Sigmoid colon (tissue), 7 donors: ENCODE measurements at places on chromosomes 2 and 18. TPM values are rescaled to one million over a fixed set of nuclear protein-coding genes. Genes with fewer than 3 reads are reported as not detected.

Gene IL1F10
- not detected for total RNA-seq

Gene SERPINB3
- total RNA-seq = not detected

Gene UGT1A5
- total RNA-seq = not detected

Gene PAIP2B
- 8.0 TPM for total RNA-seq

Gene SCYGR5
- total RNA-seq = not detected

Gene NT5DC4
- total RNA-seq = not detected

Gene ELOA2
- not detected for total RNA-seq

Gene TUBB8B
- total RNA-seq = not detected

Gene ABCG5
- not detected for total RNA-seq

Gene ITM2C
- 112 TPM for total RNA-seq

Gene ACMSD
- not detected for total RNA-seq

Gene NCKAP1
- 160 TPM for total RNA-seq

Gene FZD7
- 46.4 TPM for total RNA-seq

Gene PKDCC
- 91.0 TPM for total RNA-seq

Gene CRYBA2
- not detected for total RNA-seq

Gene DLGAP1
- total RNA-seq = 2.6 TPM

- no peak overlapping the region for H3K4me3 ChIP-seq
- H3K4me1 ChIP-seq = peaks cover 93% of the 10 kb centered on the region
- DNase-seq = no peak
- no peaks in the 10 kb centered on the region for H3K27me3 ChIP-seq
- H3K27ac ChIP-seq = peak overlapping the region; percentile 51
Measured at GRCh38 chr2:108617617-108618016, 83.3 kb downstream of the LIMS1 start.

DNA sequence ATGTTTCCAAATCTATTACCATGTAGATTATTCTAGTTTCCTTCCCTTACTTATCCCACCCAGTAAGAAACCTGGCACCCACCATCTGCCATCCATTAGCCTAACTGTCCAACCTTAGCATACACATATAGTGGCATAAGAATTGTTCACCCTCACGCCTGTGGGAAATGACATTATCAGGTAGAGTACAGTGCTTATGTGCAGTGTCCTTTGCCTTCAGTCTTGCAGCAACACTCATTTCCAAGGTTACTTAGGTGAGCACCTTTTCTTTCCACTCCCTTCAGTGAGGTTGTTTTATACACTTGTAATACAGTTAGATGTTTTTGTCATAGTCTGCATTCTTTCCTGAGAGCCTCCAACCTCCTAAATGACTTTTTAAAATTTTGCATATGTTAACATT, 18.1 kb downstream of the AQP12B start:
- no peak overlapping the region for H3K27ac ChIP-seq
- H3K36me3 ChIP-seq = no peaks in the 10 kb centered on the region
- no peaks in the 10 kb centered on the region for H3K27me3 ChIP-seq
- H3K4me3 ChIP-seq = no peak overlapping the region
- no peak for DNase-seq
- no peaks in the 10 kb centered on the region for H3K4me1 ChIP-seq

DNA sequence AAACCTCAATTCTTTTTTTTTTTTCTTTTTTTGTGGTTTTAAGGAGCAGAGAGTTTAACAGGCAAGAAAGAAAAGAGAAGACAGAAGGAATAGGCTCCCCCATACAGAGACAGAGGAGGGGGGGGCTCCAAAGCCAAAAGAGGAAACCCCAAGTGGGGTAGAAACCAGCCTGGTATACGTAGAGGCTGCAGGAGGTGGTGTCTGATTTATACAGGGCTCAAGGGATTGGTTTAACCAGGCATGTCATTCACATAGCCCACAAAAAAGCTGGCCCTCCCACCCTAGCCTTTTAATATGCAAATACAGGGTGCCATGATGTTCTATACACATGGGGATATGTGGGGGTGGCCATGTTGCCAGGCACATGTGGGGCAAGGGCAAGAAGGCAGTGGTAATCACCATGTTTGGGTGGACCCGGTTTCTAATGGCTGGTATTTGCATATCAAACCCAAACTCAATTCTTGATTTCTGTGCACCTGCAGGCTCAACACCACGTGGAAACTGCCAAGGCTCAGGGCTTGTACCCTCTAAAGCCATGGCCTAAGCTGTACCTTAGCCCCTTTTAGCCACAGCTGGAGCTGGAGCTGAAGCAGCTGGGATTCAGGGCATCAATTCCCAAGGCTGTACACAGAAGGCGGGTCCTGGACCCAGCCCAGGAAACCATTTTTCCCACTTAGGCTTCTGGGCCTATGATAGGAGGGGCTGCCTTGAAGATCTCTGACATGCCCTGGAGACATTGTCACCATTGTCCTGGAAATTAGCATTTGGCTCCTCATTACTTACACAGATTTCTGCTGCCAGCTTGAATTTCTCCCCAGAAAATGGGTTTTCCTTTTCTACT, 170.3 kb downstream of the MAIP1 start:
- no peaks in the 10 kb centered on the region for H3K27me3 ChIP-seq
- no peak overlapping the region for H3K27ac ChIP-seq
- H3K4me3 ChIP-seq = no peak overlapping the region

DNA sequence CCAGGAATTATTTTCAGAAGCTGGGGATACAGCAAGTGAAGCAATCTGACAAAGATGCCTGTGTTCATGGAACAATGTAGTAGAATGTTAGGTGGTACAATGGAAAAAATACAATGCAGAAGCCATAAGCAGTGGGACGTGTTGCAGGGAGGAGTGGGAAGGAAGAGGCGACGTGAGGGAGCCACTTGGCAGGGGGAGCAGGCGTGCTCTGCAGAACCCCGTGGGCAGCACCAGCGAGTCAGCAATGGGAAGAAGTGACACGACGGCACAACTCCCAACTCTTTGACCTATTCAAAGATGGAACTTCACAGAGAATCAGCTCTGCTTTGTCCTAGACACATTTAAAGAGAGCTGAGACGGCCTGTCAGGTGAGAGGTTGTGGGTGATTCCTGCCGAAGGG, 30.5 kb downstream of the PRELID3A start:
- H3K27ac ChIP-seq = no peak overlapping the region
- H3K27me3 ChIP-seq = no peaks in the 10 kb centered on the region
- no peaks in the 10 kb centered on the region for H3K4me1 ChIP-seq
- H3K4me3 ChIP-seq = no peak overlapping the region

DNA sequence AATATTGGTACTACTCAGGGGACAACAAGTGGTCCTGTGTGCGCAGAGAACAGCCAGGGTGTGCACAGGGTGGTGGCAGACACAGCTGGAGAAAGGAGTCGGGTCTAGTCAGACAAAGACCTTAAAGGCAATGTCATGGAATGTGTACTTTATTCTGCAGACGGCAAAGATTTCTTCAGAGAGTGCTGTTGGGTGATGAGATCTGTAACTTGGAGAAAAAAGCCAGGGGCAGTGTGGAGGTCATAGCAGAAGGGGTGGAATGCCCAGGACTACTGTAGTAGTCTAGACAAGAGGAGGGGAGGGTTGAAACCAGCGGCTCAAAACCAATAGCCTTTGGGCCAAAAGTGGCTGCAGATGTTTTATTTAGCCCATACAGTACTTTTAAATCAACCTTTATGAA, 121.3 kb upstream of the ZFP36L2 start:
- H3K27ac ChIP-seq = peak overlapping the region; percentile 87
- peaks cover 88% of the 10 kb centered on the region for H3K4me1 ChIP-seq
- H3K27me3 ChIP-seq = no peaks in the 10 kb centered on the region
- no peak overlapping the region for H3K4me3 ChIP-seq
- DNase-seq = no peak
- no peaks in the 10 kb centered on the region for H3K36me3 ChIP-seq

DNA sequence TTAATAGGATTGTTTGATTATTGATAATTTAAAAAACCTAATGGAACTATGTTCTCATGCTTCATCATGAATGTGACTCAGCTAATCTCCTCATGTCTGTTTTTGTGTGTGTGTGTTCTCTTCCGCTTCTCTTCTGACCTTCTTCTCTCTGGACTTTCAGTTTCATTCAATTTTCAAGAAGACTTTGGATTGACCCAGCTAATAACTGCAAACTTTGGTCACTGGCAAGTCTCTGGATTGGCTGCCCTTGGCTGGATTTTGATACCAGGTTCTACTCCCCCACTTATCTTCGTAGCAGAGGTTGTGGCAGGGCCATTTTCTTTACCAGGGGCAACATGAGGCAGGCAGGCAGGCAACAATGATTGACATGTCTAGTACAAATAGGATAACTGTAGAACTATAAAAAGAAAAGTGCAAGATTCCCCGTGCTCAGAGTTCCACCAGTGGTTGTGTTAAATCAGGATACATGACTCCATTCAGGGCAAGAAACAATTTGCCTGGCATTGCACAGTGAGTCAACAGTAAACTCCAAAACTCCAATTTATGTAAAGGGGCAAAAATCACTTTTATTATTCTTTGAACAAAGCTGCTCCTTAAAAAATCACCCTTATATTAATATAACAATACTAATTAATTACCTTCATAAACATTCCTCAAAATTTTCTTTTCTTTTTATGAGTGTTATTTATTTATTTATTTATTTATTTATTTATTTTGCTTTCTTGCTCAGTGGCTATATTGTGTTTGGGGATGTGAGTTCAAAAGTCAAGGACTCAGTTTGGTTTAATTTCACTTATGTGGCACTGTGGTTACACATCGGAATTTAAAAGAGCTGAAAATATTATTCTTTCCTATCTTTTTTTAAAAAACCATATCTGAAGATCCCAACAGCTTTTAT, 167.6 kb downstream of the RND3 start:
- DNase-seq = no peak
- no peak overlapping the region for H3K4me3 ChIP-seq
- H3K36me3 ChIP-seq = no peaks in the 10 kb centered on the region
- no peak overlapping the region for H3K27ac ChIP-seq
- no peaks in the 10 kb centered on the region for H3K4me1 ChIP-seq

DNA sequence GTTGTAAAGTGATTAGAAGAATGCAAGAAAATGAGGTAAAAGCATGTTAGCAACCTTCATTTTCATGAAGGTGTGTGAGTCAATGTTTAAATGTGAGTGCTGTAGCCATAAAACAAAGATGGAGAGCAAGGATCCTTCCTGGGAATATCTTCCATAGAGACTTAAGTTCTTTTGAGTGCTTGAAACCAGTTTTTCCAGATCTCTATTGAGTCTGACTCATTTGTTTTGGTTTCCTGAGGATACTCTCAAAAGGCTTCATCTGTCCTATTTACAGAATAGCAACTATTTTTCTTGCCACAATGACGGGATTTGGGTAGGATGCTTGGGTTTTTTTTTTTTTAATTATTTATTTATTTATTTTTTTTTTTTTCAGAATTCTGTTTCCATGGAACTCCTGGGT, 45.9 kb upstream of the ASB1 start:
- DNase-seq = no peak
- no peaks in the 10 kb centered on the region for H3K27me3 ChIP-seq
- H3K36me3 ChIP-seq = no peaks in the 10 kb centered on the region
- no peaks in the 10 kb centered on the region for H3K4me1 ChIP-seq

GRCh38 chr2:17813010-17813741, 3.1 kb upstream of the MSGN1 start:
- no peak for DNase-seq
- H3K27ac ChIP-seq = no peak overlapping the region
- H3K36me3 ChIP-seq = no peaks in the 10 kb centered on the region
- no peak overlapping the region for H3K4me3 ChIP-seq

GRCh38 chr2:120269076-120269744, 16.6 kb downstream of the RALB start:
- H3K4me1 ChIP-seq = no peaks in the 10 kb centered on the region
- H3K27me3 ChIP-seq = no peaks in the 10 kb centered on the region
- H3K27ac ChIP-seq = no peak overlapping the region
- H3K36me3 ChIP-seq = no peaks in the 10 kb centered on the region
- H3K4me3 ChIP-seq = no peak overlapping the region

DNA sequence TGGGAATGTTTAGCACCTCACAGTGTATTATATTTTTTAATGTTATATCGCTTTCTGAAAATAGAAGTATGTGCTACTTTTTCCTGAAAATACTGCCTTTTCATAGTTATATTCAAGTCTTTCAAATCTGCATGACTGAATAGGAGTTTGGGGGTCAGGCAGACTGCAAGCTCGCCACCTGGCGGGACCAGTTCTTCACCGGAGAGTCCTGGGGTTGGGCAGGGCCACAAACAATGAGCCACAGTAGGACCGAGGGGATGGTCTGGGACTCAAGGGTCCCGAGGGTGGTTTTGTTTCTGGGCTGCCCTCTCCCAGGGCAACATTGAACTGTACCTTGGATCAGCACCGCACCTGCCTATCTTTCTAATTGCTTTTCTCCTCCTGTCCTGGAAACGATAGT, 70.6 kb downstream of the VWA3B start:
- peaks cover 24% of the 10 kb centered on the region for H3K4me1 ChIP-seq
- H3K4me3 ChIP-seq = no peak overlapping the region
- no peak overlapping the region for H3K27ac ChIP-seq
- no peaks in the 10 kb centered on the region for H3K36me3 ChIP-seq
- H3K27me3 ChIP-seq = no peaks in the 10 kb centered on the region

DNA sequence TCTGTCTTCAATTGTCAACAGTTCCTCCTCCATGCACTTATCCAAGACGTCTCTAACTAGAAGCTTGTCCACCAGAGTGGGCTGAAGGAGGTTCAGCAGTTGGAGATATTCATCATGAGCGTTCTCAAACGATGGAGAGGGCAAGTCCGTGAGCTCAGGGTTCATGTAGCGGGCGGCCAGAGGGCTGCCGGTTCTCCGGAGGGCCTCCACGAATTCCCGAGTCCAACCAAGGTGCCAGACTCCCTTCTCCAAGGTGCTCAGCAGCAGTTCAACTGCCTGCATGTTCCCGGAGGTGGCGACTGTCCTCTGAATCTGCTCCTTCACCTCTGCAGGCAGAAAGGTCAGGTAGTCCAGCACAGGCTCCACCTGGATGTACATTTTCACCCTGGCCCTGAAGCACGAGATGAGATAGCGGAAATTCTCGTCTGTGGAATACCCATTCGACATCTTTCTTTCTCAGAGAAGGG, 590 bp downstream of the IFIH1 start:
- H3K4me3 ChIP-seq = peak overlapping the region; percentile 77
- peaks cover 14% of the 10 kb centered on the region for H3K4me1 ChIP-seq
- no peaks in the 10 kb centered on the region for H3K27me3 ChIP-seq
- no peaks in the 10 kb centered on the region for H3K36me3 ChIP-seq
- DNase-seq = no peak
- H3K27ac ChIP-seq = peak overlapping the region; percentile 77

DNA sequence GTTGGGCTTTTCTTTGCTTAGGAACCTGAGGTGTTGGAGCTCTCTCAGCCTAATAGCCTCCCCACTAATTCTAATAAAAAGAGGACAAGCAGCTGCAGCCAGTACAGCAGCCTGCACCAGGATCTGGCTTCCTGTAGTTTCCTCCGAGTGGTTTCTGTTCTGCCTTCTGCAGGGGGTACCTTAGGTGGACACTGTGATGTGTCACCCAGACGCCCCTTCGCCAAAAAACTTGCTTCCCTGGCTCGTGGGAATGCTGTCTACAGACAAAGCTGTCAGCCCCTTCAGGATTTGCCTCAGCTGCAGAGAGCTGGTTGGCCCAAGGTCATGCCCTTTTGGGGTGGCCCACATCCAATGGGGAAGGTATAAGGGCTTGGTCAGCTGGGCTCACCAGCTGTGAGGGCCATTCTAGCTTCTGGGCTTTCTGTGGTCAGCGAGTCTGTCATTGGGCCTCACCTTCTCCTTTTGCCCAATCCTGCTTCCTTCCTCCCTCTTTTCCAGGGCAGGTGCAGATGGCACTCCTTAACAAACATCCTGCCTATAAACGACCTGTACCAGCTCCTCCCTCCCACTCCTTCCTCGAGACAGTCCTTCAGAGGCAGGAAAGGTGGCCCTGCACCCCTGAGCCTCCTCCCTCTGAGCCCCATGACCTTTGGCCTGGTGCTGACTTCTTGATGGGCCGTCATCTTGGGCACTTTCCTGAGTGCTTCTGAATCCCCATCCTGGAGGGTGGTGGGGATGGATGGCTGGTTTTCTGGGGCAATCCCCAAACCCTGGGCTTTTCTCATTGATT, 44.0 kb upstream of the ROCK2 start:
- no peak overlapping the region for H3K27ac ChIP-seq
- no peaks in the 10 kb centered on the region for H3K27me3 ChIP-seq
- no peak for DNase-seq
